ENCODE measurements at places on chromosomes 2 and 18.

DNA sequence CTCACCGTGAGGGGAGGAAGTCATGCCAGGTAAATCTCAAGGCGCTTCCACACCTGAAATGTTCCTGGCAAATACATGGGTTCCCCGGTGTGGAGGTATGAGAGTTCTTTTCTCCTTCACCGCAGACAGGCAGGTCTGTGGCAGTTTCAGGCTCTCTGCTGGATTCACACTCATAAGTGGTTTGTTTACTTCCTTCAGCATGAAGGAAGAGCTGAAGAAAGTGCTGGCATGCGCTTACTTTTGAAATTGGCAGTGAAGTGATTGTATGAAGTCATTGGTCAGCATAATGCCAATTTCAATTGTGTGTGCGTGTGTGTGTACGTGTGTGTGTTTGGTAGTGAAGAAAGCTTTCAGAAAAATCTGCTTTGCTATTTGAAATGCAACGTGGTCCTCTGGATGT, 43.4 kb downstream of the RNF144A start:
- no peak for DNase-seq

- DNase-seq: no peak
These were observed 74.6 kb downstream of the DHRS9 start for GRCh38 chr2:169143998-169144397.

GRCh38 chr2:118766871-118767270, 80.6 kb downstream of the EN1 start:
- no peak for DNase-seq

DNA sequence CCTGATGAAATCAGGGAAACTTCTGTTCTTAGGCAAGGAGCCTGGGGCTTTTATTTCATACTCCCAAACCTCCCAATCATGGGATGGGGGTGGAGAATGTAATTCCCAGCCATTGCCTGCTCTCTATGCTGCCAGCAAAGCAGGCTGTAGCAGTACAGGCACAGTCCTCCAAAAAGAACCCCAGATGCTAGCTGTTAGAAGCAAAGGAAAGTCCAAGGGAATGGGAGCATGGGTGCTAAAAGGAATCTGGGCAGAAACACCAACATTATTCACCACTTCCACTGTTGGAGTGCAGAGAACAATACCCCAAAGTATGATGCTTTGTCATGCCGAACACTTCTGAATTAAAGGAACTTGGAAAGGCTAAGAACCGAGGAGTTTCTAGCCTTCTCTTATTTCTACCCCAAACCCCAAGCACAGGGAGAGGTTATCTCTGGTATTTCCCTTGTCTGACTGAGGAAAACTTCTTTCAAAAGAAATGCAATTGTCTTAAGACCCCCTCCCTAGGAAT, 24.7 kb downstream of the MDH1 start:
- DNase-seq: no peak

- DNase-seq: no peak
These were observed 137.1 kb downstream of the INO80D start for GRCh38 chr2:205948883-205949282.

DNA sequence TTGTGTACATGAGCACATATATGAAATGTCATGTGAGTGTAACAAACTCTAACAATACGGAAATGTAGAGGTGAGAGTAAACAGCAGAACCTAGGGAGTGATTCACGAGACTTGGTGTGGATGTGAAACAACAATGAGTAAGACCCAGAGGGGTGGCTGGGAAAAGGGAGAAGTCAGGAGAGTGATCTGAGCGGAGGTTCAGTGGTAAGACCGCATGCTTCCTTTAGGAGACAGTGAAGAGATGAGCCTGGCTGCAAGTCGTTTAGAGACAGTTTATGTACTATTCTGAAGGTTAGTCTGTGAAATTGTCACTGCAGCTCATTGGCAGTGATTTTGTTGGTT, 150.6 kb downstream of the PRPF40A start:
- no peak for DNase-seq

DNA sequence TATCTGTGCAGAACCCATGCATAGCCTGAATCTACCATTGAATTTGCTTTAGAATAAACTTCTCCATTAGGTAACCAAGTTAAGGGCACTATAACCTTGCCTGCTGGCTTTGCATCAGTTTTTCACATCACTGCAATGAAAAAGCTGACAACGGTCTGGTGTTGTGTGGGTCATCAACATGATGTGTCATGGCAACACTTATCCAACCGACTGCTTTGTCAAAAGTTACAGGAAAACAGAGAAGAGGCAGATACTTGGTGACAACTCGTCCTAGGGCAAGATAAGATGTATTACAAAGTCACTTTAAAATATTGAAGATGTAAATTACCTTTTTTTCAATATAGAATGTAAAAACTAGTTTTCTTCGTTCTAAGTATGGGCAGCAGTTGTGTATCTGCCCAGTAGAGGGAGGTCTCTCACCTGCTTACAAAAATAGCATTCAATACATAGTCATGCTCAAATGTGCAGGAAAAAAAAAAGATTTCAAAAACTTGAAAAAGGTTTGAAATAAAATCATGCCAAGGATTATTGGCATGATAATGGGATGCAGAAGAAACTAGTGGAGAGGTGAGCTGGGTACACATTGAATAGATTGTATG, 96.3 kb downstream of the EVA1A start:
- no peak for DNase-seq

DNA sequence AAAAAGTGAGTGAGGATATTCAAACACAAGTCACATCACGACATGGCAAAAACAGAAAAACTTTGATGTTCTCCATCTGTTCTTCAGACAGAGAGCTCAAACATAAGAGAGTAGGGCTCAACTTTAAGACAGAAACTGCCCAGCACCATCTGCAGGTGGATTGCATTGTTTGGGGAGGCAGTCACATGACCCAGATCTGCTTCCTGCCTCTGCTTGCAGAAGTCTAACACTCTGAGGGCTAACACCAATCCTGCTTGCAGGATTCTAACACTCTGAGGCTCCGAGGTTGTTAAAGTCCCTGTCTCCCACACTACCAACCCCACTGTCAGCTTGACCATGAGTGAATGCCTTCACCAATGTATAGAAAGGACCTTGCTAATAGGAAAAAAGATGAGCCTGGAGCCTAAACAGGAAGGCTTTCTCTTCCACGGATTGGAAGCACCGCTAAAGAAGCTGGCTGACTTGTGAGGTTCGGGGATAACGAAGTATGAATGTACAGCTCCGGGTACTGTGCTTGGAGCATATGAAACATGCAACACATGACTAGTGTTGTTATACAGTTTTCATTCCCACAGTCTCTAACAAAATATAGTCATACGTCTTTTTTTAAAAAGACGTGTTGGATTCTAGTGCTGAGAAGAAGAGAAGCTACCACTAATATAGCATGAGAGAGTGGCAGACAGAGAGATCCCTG, 176.6 kb upstream of the CREB1 start:
- no peak for DNase-seq

DNA sequence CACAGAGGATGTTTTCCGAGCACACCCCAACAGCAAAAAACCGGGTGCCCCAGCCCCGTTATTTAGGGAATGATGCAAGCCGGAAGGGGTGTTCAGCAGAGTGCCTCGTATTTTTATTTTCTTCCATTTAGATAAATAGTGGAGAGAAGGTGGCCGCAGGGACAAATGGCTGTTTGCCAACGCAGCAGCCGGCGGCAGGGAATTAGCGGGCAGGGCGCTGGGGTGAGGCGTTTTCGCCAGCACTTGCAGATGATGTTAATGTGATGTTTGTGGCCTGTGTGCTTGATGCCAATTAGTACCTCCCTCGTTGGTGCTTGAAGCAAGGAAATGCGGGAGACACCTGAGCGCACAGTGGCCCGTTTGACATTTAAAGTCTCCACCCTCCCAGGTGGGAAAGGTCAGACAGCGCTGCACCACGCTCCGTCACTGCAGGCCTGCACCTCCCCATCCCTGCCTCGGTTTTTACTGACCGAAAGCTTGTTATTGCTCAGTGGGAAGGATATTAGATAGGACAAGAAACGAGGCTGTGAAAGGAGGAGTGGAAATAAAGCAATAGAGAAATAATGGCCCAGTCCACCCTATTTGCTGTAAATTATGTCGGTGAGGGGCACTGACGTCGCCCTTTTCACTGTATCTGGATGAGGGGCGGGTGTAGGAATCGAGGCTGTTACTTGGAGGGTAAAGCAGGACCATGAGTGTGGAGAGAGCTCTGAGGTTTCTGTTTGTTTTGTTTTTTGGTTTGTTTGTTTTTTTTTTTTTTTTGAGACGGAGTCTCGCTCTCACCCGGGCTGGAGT, 39.1 kb downstream of the NFATC1 start:
- no peak for DNase-seq

- no peak for DNase-seq
These were observed 33.0 kb downstream of the VAPA start for GRCh38 chr18:9946831-9947230.

GRCh38 chr2:174083843-174084458, 118.8 kb upstream of the SP3 start:
- no peak for DNase-seq

DNA sequence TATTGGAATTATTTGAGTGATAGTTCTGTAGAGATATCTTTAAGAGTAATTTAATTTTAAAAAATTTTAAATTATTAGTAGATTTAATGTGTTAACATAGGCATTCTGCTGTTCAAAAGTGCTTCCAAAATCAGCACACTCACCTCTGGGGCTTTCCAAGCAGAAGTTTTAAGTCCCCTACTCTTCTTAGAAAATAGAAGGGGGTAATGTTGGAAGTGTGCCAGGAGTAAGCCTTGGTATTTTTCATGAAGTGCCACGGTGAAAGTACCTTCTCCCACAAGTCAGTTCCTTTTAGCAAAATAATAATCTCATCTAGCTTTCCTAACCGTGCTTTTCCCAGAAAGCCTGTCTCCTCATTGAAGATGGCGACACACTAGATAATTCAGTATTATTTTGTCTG, 3.9 kb upstream of the TNFRSF11A start:
- no peak for DNase-seq

DNA sequence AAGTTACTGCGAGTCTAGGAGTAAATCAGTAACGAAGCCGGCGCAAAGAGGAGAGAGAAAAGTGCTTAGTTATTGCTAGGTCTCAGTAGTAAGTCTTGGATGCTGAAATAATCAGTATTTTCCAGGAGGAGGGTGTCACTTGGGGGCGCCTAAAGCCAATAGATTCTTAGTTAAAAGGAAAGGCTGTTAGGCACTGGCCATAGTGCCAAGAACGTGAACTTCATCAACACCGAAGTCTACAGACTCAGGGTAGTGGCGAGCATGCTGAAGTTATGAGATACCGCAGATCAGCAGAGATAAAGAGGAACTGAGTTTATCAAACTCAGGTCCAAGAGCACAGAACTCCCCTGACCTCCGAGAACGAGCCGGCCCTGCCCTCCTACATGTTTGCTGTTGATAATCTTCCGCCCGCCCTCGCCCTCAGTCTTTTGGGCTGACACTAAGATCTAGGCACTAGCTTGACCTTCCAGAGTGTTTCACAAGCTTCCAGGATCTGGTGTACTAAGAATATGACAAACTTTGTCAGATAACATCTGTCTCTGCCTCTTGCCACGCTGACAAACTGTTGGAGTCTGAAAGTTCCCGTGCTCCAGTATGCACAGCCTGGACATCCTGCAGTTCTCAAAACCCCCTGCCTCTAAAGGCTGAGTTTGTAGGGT, 49.2 kb downstream of the CYB5A start:
- DNase-seq: peak; percentile 1

DNA sequence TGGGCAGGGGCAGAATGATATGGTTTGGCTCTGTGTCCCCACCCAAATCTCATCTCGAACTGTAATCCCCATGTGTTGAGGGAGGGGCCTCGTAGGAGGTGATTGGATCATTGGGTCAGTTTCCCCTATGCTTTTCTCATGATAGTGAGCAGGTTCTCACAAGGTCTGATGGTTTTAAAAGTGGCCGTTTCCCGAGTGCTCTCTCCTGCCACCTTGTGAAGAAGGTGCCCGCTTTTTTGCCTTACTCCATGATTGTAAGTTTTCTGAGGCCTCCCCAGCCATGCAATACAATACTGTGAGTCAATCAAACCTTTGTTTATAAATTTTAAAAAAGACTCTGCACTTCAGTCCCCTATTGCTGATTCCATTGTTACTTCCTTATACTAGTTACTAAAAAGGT, 82.9 kb upstream of the CDKL4 start:
- no peak for DNase-seq

DNA sequence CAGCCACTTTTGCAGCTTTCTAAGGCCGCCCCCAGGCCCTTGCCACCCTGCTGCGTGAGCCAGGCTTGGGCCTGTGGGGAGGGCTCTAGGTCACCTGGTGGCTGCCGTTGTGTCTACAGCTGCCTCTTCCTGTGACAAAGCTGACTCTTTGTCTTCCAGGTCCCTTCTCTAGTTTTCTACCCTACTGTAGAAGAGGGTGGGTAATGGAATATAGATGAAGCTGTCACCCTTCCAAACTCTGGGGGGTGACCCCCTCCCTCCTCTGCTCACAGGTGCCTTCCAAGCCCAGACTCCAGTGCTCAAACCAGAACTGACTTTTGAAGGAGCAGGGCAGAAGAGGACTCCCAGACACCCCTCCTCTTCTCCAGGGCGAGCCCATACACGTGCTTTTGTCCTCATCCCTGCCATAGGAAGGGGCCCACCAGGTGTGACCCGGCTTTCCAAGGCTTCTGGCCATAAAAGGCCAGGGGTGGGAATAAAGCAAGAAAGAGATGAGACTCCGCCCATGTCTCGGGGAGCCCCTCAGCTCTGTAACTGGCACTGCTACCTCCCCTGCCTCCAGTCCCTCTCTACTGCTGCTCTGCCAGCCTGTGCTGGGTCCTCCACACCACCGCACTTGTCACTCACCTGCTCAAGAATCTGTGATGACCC, 17.9 kb upstream of the SDC1 start:
- DNase-seq: no peak

DNA sequence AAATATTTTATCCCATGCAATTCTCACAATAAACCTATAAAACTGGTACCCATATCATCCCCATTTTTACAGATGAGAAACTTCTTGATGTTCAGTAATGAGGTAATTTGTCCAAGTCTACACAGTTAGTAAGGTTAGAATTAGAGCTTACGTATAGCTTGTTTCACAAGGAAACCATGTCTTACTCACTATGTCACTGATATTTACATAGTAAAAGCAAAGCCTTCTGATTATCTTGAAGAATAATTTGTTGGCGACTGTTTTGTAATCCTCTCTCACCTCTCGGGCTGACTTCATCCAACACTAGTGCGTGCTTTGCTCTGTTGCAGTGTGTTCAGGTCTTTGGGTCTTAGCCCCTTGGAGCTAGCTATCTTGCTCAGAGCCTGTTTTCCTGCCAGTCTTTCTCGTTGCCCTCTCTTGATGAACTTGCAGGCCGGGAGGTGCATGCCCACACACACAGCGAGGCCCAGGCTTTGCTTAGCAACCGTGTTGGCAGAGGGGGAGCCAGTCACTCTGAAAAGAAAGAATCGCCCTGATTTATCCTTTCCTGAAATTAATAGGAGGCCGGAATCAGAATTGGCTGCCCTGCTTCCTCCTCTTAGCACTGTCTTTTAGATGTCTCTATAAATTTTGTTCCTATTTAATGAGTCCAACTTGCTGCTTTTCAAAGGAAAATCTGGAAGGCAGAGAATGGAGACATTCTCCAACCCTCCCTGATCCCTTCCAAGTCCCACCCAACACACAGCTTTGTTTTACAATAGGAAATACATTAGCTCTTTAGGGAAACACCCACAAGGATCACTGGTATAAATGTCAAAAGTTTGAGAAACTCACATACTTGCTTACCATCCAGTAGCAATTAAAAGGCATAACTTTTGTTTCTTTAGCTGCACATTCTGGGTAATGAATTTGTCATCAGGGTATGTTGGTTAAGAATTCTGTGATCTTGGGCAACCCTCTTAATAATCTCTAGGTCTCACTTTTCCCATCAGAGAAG, 97.6 kb upstream of the SEC11C start:
- DNase-seq: no peak

GRCh38 chr18:34758378-34758948, 48.4 kb downstream of the DTNA start:
- DNase-seq: no peak
